ENCODE measurements at places on chromosomes 6 and 20.
A peak's percentile ranks its signal among the peaks of the same experiment; 100 is the strongest.

DNA sequence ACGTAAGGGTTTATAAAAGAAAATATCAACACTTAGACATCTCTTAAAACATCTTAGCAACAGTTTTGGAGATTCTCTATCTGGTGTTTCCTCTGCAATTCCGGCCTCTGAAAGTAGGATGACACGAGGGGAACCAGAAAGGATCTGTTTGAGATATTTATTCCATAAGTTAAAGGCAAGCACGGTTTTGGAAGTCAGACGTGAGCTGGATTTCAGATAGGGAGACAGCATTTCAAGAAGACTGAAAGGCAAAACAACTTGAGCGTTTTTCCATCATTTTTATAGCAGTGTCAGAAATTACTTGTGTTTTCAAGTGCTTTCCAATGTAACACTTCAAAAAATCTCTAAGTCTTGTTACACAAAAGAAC lies 52.9 kb upstream of the BTN3A2 start:
- peak; percentile 49 for DNase-seq

GRCh38 chr6:118959903-118960302 lies 24.9 kb upstream of the MCM9 start:
- no peak for DNase-seq

DNA sequence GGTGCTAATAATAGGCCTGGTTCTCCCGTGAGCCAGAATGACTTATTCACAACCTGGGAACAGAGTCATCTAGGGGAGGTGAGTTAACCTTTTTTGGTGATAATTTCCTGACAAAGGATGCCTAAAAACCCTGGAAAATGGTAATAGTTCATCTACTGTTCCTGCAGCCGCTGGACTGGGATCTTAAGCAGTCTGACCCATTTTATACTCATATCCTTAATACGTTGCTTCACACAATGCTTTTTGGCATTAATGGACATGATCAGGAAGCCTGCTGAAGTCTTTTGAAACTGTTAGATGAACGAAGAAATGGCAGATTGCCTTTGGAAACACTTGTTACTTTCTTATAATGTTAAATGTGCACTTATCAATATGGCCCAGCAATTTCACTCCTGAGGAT lies 81.9 kb upstream of the BMP2 start:
- no peak for DNase-seq

- DNase-seq = no peak
Measured at GRCh38 chr6:44926556-44926955, 401.6 kb upstream of the RUNX2 start.

GRCh38 chr20:41413169-41413568 lies 46.6 kb upstream of the EMILIN3 start:
- DNase-seq = no peak

DNA sequence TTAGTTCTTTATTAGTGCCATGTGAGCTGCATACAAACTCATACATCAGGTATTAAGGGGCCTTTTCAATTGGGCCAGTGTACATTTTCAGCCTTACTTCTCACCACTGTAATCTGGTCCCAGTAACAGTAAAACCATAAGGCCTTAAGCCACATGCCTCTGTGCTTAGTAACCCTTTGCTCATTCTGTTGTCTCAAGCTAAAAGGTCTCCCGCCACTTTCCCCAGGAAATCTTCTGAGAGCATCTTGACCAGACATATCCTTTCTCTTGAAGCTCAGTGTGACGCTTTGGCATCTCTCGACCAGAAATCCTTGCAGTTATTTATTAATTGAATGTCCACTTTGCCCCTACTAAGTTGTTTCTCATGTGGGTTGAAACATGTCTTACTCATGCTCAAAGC lies 68.0 kb downstream of the CYP39A1 start:
- no peak for DNase-seq

DNA sequence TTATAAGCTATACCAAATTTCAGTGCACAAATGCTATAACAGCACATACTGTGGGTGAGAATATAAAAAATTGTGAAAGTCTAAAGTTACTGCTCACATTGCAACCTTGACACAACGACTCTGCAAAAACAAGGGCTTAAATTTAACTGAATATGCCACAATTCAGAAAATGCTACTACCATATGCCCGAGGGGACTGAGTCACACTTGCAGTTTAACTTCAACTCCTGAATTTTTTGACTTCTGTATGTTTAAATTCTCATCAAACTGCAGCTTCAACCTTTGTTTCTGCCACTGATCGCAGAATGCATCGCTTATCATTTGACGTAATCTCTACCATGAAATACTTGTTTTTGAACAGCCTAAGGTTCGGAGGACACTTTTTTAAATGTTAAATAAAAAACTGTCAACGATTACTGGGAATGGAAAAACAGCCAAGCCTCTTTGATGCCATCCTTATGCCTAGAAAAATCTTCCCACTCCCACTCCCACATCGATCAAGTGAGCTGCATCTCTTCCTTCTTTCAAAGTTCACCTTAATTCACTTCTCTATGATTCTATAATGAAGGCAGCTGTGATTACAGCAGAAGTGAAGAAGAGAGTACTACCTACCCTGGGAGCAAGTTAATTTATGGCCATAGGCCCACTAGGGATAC lies 136.5 kb downstream of the ATXN1 start:
- no peak for DNase-seq

- no peak for DNase-seq
Measured at GRCh38 chr6:6987749-6988148, 120.0 kb upstream of the RREB1 start.

DNA sequence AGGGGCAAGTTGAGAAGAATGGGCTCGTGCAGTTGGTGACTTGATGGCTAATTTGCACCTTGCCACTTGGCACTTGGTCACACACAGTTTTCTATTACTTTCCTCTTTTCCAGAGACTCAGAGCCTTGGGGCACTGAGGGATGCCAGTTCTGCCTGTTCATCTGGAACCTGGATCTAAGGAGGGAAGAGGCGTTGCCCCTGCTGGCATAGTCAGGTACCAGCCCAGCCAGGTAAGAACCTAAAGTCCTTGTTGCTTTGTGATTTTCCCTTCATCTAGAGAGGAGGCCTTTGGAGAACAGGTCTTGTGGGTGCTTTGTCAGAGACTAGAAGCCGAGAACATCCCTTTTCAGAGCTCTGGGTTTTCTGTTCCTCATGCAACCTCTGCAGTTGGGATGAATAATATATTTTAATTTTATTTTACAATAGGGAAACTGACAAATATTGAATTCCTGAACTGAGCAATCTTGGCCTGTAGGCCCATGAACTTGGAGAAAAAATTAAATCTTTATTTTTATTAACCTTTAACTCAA lies 11.4 kb downstream of the SYTL3 start:
- DNase-seq = no peak
